Fibroblast of skin of back (primary cell): ENCODE measurements at places on chromosomes 3 and 15.
A peak's percentile ranks its signal among the peaks of the same experiment; 100 is the strongest.

- DNase-seq, result peak; percentile 93
These were observed 84.8 kb downstream of the DCLK3 start for GRCh38 chr3:36679384-36680200.

DNA sequence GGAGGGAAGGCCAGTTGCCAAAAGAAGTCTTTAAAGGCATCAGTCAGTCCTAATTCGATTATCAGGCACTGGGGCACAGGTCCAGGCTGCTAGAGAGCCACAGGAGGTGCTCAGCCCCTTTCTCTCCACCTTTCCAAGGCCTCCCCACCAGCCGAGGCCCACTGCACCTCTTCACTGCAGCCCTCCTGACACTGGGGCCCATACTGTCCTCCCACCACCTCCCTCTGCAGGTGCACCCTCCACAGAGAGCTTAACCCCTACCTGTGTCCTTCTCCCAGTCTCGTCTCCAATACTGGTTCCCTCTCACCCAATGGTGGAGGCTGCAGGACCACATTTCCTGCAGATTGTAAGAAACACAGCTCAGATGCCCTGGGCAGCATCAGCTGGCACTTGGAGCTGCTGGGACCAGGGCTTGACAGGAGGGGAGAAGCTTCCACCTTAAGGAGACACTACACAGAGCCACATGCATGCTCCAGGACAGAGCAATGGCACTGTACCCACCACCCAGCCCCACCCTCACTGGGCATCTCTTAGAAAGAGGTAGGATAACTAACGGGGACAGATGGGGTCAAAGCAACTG lies 81.6 kb upstream of the PRR20G start:
- DNase-seq, result no peak

- DNase-seq, result no peak
These were observed 99.3 kb downstream of the MME start for GRCh38 chr3:155179437-155179827.

DNA sequence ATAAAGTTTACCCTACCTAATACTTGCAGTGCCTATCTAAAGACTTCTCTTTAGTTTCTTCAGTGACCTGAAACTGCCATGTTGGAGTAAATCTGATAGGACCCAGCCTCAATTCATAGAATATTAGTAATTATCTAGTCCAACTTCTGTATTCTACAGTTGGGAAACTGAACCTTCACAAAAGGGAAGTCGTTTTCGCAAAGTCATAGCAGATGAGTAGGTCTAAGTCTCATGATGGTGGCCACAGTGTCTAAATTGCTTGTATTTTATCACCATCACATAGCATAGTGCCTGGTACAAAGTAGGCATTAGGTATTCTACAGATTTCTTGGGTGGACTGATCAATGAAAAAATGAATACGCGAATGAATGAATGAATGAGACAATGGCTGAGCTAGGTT lies 8.4 kb downstream of the GMNC start:
- no peak for DNase-seq

DNA sequence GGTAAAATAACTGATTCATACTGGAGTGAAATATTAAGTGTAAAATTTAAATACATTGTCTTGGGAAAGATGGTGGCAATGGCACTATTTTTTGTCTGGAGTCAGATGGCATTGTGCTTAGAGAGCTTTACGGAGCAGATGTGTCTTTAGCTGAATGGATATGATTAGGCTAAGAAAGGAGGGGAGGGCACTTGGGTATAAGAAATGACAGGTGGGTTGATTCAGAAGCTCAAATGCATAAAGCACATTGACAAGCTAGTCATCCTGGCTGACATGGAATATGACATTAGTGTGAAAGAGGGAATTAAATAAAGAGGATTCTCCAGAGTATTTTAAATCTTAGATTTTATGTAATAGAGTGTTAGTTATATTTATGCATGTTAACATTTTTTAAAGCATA lies 570.1 kb upstream of the CBLB start:
- DNase-seq, result no peak
